Karpas-422 (cell line): ENCODE measurements at places on chromosomes 16 and 17. TPM values are rescaled to one million over a fixed set of nuclear protein-coding genes. Genes with fewer than 3 reads are reported as not detected.

The NHLRC4 gene
- total RNA-seq: 3.7 and 5.9 TPM in 2 replicates

GRCh38 chr17:37261286-37261685, 114.5 kb upstream of the C17orf78 start:
- H3K27ac ChIP-seq: no peak overlapping the region
- no peaks in the 10 kb centered on the region for H3K27me3 ChIP-seq
- H3K4me3 ChIP-seq: no peak overlapping the region

DNA sequence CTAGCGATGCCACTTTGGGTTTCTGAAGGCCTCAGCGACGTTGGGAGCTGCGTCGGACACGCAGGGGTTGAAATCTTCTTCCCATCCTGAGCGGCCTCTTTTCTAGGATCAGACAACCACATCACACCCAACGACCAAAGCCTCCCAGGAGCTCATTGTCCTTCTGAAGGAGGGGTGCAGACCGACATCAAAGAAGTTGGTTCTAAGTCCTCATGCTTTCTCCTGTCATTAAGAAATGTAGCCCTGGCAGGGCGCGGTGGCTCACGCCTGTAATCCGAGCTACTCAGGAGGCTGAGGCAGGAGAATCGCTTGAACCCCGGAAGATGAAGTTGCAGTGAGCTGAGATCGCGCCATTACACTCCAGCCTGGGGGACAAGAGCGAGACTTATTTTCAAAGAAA, 1681.9 kb downstream of the TP53TG3F start:
- no peaks in the 10 kb centered on the region for H3K36me3 ChIP-seq
- DNase-seq: no peak
- no peaks in the 10 kb centered on the region for H3K27me3 ChIP-seq
- no peak overlapping the region for H3K4me3 ChIP-seq
- H3K4me1 ChIP-seq: no peaks in the 10 kb centered on the region

The BCAR1 gene
- total RNA-seq: 9.2 and 20.5 TPM in 2 replicates

- DNase-seq: no peak
- no peaks in the 10 kb centered on the region for H3K27me3 ChIP-seq
- no peak overlapping the region for H3K27ac ChIP-seq
- H3K4me1 ChIP-seq: no peaks in the 10 kb centered on the region
- no peak overlapping the region for H3K4me3 ChIP-seq
These were observed 144.4 kb downstream of the ZNF18 start for GRCh38 chr17:11852912-11853311.

GRCh38 chr17:39781031-39781860, 43.5 kb downstream of the GRB7 start:
- peaks cover 67% of the 10 kb centered on the region for H3K4me1 ChIP-seq
- H3K36me3 ChIP-seq: peaks cover 57% of the 10 kb centered on the region
- no peak overlapping the region for H3K4me3 ChIP-seq

- peak within 1 kb of the TSS; percentile 93 for H3K4me3 ChIP-seq
- DNase-seq: peak; percentile 94
- H3K27ac ChIP-seq: peak within 1 kb of the TSS; percentile 73
- H3K27me3 ChIP-seq: no peaks in the 10 kb centered on the region
- H3K4me1 ChIP-seq: peaks cover 48% of the 10 kb centered on the region
- peaks cover 14% of the 10 kb centered on the region; the same call in 1 of the 2 replicates for H3K36me3 ChIP-seq
These were observed at the start of gene GOT2 for GRCh38 chr16:58733671-58734458. Gene GOT2 (minus strand): TSS chr16:58734316. CDS start chr16:58734228, 88 bp downstream.

- no peak for DNase-seq
- no peak overlapping the region for H3K27ac ChIP-seq
- H3K4me1 ChIP-seq: peaks cover 5% of the 10 kb centered on the region
- no peaks in the 10 kb centered on the region for H3K27me3 ChIP-seq
These were observed 5.1 kb downstream of the RGS9 start for GRCh38 chr17:65142247-65142646.

- DNase-seq: no peak
- no peaks in the 10 kb centered on the region for H3K36me3 ChIP-seq
- no peaks in the 10 kb centered on the region for H3K27me3 ChIP-seq
These were observed 4.6 kb upstream of the ADCY7 start for GRCh38 chr16:50261707-50262235.

The VTN gene
- total RNA-seq: 4.2 TPM in 1 of 2 replicates, not detected in the other

The GRAPL gene
- 6.2 and 20.6 TPM in 2 replicates for total RNA-seq

DNA sequence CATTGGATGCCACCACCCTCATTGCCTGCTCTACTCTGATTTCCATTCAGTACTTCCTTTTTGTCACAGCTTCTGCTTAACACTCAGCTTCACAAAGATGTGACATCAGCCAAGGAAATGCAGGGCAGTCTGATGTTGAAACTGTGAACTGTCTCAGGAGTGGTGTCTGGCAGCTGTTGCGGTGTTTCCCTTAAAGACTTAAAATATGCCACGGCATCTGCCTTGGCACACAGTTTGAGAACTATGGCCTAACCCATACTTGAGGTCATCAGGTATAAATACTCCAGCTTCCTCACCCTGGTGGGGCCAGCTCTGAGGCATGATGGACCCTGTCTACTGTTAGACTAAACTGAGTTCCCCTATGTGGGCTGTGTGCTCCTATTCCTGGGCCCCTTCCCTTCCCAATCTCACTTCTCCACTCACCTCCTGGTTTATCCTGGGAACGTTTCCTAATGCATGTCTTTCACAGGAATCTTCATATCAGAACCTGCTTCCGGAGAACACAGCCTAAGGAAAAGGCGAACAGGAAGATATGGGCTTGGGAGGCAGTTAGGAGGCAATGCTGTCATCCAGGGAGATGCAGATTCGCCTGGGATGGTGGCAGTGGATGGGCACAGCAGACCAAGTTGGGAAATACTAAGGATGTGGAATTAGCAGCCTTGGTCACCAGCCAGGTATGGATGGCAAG, 96.5 kb downstream of the WSCD1 start:
- H3K36me3 ChIP-seq: no peaks in the 10 kb centered on the region
- H3K27ac ChIP-seq: no peak overlapping the region
- no peak overlapping the region for H3K4me3 ChIP-seq
- DNase-seq: no peak

DNA sequence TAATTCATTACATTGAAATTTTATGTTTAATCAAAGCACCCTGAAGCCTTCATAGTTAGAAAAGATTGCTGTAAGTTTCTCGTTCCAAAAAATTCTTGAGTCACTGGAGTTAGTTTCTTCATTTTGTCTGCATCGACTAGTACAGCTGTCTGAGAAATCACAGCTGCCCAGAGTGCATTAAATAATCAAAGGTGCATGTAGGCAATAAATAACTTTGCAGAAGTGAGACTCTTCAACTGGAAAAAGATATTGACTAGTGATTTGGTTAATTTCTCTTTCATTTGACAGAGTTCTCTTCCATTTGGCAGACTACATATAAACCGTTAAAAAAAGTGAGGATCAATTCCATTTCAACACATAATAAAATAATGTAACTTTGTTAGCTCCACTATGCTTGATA, 234.0 kb downstream of the CNTNAP4 start:
- H3K4me3 ChIP-seq: peak overlapping the region; percentile 16; the same call in 1 of the 2 replicates
- DNase-seq: peak; percentile 84
- H3K36me3 ChIP-seq: no peaks in the 10 kb centered on the region

DNA sequence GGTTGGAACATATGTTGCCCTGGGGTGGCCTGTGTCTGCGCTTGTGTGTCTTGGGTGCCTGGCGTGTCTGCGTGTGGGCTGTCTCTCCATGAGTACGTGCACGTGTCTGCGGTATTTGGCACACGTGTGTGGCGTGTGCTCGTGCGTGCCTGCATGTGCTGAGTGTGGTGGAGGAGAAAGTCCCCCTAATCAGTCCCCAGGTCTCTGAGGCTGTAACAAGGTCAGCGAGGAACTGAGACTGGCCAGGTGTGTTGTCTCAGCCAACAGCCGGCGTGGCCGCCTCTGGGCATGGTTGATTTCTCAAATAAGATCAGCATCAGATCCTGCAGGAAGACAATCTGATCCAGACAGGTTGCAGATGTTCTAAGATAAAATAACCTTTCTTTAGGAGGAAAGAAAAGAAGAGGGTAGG, 3.5 kb upstream of the CPNE7 start:
- no peaks in the 10 kb centered on the region for H3K27me3 ChIP-seq
- H3K27ac ChIP-seq: no peak overlapping the region
- no peaks in the 10 kb centered on the region for H3K36me3 ChIP-seq
- no peak overlapping the region for H3K4me3 ChIP-seq
- DNase-seq: no peak
- H3K4me1 ChIP-seq: peaks cover 19% of the 10 kb centered on the region

DNA sequence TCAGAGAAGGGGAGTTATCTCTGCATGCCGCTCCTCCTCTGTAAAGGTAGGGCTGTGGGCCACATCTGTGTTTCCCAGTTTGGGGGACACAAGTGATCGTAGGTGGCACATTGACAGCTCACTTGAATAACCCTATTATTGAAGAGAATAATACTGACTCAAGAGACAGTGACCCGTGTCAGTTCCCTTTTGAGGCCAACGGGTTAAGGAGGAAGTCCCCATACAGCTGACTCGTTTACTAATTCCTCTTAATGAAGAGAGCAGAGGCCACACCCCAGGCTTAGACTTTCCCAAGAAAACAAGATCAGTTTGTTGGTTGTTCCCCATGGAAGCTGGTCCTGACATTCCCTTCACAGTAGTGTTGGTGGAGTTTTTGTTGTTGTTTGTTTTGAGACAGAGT, 33.0 kb downstream of the IL4R start:
- DNase-seq: no peak
- no peak overlapping the region for H3K4me3 ChIP-seq
- H3K27ac ChIP-seq: no peak overlapping the region
- H3K27me3 ChIP-seq: no peaks in the 10 kb centered on the region
- H3K4me1 ChIP-seq: no peaks in the 10 kb centered on the region
- H3K36me3 ChIP-seq: no peaks in the 10 kb centered on the region

DNA sequence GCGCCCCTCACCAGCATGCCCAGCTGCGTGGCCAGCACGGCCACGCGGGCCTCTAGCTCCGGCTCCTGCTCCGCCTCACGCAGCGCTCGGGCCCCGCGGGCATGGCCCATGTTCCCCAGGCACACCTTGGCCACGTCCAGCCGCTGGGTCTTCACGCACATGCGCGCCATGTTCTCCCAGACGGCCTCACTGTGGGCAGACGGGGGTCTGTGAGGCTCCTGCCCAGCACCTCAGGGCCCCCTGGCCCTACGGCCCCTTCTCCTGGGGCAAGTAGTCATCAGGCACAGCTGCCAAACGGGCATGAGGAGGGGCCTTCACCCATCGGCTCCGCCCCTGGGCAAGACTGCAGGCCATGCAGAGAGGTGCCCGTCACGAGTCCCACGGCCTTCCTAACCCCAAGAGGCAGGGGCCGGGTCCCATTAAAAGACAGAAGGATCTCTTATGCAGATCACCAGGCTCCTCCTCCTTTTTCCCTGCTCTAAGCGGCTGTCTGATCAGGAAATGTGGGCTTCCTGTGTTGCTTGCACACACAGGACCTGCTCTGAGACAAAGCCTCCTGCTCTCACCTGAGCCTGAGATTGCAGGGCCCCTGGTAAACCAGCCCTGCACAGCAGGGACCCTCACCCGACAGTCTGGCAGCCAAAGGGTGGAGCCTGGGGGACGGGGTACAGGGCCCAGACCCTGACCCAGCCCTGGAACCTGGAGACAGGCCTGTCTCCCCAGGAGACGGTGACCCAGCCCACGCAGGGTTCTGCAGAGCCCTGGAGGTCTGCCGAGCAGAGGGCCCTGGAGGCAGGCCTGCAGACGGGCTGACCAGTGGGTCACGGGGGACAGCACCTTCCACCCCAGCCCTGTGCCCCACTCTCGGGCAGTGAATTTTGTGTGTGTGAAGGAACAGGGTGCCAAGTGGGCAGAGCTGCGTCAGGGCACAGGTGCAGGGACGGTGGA, 6.6 kb upstream of the TMEM204 start:
- H3K36me3 ChIP-seq: no peaks in the 10 kb centered on the region
- no peaks in the 10 kb centered on the region for H3K4me1 ChIP-seq
- DNase-seq: no peak
- no peak overlapping the region for H3K27ac ChIP-seq

- H3K36me3 ChIP-seq: no peaks in the 10 kb centered on the region
- no peaks in the 10 kb centered on the region for H3K4me1 ChIP-seq
- no peak overlapping the region for H3K4me3 ChIP-seq
- 0 out of 2 replicates have a peak, but pooled peaks cover 3% of the 10 kb centered on the region for H3K27me3 ChIP-seq
- DNase-seq: no peak
These were observed 26.7 kb downstream of the RCVRN start for GRCh38 chr17:9878356-9878755.

The GAST gene
- total RNA-seq: not detected in 2 replicates

DNA sequence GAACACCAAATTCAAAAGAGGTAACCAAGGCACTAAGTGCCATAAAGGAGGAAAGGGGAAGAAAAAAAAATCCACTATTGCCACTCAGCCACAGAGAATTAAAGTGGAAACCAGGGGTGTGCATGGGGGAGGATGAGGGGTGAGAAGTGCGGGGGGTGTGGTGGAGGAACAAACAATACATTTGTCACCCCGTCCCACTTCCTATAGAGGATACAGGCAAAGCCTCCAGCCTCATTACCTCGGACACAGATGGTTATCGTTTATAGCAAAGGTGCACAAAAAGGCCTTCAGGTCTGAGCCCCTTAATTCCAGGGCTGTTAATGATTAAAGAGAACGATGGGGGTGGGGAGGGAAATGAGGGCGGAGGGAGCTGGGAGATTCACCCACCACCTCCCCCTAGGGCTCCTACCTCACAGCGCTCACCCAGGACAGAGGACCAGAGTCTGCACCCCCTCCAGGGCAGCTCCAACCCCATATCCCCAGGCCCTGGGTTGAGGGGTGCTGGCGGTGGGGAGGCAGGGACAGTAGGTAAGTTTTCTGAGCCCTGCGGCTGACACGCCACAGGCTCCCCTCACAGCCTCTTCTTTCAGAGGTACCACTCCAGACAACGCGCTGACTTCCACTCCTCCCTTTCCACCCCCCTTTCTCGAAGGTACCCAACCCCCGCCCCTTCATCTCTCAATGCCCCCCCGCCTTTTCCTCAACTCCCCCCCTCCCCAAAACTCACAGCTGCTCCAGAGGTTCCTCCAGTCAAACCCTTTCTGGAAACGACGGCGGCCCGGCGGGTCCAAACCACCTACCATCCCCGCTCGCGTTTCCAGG, 470 bp downstream of the DCUN1D3 start:
- H3K27me3 ChIP-seq: no peaks in the 10 kb centered on the region
- DNase-seq: peak; percentile 54
- peaks cover 19% of the 10 kb centered on the region; the same call in 1 of the 2 replicates for H3K36me3 ChIP-seq
- peak overlapping the region; percentile 88 for H3K4me3 ChIP-seq

The TM4SF5 gene
- not detected in 2 replicates for total RNA-seq

The LHX1 gene
- total RNA-seq: not detected in 2 replicates

GRCh38 chr17:69473841-69474831, 59.6 kb downstream of the MAP2K6 start:
- H3K4me3 ChIP-seq: no peak overlapping the region
- peaks cover 30% of the 10 kb centered on the region for H3K4me1 ChIP-seq
- H3K27me3 ChIP-seq: no peaks in the 10 kb centered on the region
- no peaks in the 10 kb centered on the region for H3K36me3 ChIP-seq
- H3K27ac ChIP-seq: no peak overlapping the region

DNA sequence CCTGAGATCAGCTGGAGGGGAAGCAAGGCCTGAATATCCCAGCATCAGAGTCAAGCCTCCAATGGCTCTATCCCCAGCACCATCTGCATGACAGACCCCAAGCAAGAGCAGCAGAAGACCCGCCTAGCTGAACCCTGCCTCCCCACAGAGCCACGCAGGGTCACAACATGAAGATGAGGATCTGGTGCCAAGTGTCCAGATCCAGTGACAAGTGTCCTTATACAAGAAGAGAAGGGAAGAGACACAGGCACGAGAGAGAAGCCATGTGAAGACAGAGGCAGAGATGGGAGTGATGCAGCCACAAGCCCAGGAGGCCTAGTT, 28.9 kb downstream of the TNFRSF13B start:
- H3K27me3 ChIP-seq: no peaks in the 10 kb centered on the region
- no peaks in the 10 kb centered on the region for H3K36me3 ChIP-seq
- H3K4me1 ChIP-seq: no peaks in the 10 kb centered on the region
- no peak overlapping the region for H3K27ac ChIP-seq
- no peak overlapping the region for H3K4me3 ChIP-seq

The TP53TG3F gene
- total RNA-seq: not detected in 2 replicates

The CD300E gene
- total RNA-seq: not detected in 2 replicates
